ENCODE measurements at places on chromosomes 13 and 19.

GRCh38 chr19:44701228-44701627 lies 2.3 kb downstream of the CEACAM16 start:
- DNase-seq: no peak

DNA sequence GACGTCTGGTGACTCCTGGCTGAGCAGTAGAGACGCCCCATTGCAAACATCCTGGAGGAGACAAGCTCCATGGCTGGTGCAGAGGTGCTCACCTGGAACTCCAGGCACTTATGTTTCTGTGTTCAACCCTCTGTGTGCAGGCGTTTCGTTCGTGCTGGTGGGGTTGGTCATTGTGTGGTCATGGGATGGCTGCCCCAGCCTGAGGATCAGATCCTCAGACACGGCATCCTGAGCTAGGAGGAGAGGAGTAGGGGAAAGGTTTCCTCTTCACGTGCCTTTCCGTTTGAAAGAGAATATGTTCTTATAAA lies 87.8 kb downstream of the SIPA1L3 start:
- no peak for DNase-seq

GRCh38 chr19:29287061-29287460 lies 74.1 kb upstream of the UQCRFS1 start:
- DNase-seq: no peak

GRCh38 chr13:113405481-113406300 lies 41.8 kb upstream of the GRTP1 start:
- no peak for DNase-seq

GRCh38 chr13:110985541-110985940 lies 70.7 kb upstream of the ANKRD10 start:
- DNase-seq: no peak

DNA sequence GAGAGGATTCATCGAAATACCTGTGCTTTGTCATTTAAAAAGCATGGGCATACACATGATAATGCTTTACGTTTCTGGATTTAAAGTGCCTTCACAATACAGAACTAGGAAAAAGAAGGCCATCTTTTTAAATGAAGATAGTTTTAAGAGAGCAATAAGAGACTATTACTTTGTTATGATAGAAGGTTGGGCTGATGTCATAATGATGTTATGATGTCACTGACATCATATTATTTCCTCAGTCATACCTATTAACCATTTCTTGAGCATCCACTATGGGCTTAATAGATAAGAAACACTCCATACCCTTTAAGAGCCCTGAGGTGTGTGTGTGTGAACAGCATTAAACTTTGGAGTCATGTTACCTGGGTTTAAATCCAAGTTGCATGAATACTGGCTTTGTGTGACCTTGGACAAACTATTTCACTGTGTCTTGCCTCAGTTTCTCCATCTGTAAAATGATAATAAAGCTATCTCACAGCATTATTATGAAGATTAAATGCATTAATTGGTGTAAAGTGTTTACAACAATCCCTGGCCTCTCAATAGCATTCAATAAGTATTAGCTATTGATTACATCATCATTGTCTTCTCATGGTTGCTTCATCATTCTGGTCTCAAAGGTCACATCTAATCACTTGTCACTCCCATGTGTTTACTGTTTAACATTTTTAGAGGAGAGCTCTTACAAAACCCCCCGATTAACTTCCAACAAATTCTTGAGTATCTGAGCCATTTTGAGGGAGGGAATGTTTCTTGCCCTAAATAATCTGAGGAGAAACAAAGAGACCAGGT lies 11.1 kb downstream of the ZNF181 start:
- no peak for DNase-seq

GRCh38 chr13:27985600-27985999 lies 2.9 kb downstream of the URAD start:
- no peak for DNase-seq

DNA sequence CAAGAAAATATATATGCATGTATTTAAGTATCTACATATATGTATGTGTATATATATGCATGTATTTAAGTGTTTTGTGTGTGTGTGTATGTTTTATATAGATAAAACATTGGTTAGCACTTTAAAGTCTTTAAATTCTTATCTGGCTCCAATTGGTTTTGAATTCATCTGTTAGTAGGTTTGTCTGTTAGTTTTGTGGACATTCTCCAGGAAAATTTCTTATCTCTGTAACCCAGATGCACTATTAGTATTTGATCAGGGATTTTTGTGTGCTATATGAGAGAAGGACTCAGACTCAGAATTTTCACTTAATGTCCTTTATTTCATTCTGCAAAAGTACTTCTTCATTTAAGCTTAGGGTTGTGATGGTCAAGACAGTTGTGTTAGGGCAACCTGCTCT lies 103.1 kb downstream of the ITGBL1 start:
- no peak for DNase-seq

GRCh38 chr19:31568724-31569123 lies 219.5 kb upstream of the TSHZ3 start:
- no peak for DNase-seq

DNA sequence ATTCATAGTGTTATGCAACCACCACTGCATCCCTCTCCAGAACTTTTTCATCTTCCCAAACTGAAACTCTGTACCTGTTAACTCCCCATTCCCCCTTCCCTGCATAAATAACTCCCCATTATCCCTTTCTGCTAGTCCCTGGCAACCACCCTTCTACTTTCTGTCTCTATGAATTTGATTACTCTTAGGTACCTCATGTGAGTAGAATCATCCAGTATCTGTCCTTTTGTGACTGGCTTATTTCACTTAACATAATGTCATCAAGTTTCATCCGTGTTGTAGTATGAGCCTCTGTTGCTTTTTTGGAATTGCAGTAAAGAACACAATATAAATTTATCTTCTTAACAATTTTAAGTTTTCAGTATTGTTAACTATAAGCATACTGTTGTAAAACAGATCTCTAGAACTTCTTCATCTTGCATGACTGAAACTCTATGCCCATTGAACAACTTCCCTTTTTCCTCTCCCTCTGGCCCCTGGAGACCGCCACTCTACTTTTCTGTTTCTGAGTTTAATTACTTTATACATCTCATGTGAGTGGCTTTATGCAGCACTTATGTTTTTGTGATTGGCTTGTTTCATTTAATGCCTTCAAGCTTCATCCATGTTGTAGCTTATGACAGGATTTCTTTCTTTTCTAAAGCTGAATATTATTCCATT lies 87.3 kb upstream of the ABCC4 start:
- no peak for DNase-seq

DNA sequence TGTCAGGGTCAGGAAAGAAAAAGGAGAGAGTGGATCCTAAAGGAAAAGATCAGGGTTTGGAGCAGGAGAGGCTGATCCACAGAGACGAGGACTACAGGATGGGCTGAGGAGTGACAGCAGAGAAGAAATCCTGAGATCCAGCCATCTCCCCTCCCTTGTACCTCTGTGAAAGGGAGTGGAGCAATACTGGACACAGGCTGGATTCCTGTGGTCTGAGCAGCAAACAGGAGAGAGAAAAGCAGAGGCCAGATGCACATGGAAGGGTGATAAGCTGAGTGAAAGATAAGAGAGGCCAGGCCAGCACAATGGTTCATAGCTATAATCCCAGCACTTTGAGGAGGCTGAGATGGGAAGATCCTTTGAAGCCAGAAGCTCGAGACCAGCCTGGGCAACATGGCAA lies 472.1 kb upstream of the TSHZ3 start:
- DNase-seq: no peak

DNA sequence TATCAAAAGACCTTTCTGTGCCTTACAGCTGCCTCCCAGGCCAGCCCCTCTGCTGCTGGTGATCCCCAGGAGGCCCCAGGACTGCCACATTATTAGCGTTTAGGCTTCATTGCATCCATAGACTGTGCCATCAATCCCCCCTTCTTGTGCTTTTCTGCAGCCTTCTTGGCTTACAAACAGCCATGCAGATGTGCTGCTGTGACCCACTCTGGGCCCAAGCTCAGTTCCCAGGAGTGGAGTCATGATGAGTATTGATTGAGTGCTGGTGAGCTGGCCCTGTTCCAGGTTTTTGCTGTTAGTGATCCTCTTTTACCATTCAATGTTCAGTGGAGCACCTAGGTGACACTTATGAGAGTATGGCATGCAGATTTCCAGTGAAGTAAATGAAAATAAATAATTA lies 59.9 kb upstream of the SLAIN1 start:
- no peak for DNase-seq

- DNase-seq: no peak
These were observed 66.5 kb upstream of the STARD13 start for GRCh38 chr13:33352041-33352440.

DNA sequence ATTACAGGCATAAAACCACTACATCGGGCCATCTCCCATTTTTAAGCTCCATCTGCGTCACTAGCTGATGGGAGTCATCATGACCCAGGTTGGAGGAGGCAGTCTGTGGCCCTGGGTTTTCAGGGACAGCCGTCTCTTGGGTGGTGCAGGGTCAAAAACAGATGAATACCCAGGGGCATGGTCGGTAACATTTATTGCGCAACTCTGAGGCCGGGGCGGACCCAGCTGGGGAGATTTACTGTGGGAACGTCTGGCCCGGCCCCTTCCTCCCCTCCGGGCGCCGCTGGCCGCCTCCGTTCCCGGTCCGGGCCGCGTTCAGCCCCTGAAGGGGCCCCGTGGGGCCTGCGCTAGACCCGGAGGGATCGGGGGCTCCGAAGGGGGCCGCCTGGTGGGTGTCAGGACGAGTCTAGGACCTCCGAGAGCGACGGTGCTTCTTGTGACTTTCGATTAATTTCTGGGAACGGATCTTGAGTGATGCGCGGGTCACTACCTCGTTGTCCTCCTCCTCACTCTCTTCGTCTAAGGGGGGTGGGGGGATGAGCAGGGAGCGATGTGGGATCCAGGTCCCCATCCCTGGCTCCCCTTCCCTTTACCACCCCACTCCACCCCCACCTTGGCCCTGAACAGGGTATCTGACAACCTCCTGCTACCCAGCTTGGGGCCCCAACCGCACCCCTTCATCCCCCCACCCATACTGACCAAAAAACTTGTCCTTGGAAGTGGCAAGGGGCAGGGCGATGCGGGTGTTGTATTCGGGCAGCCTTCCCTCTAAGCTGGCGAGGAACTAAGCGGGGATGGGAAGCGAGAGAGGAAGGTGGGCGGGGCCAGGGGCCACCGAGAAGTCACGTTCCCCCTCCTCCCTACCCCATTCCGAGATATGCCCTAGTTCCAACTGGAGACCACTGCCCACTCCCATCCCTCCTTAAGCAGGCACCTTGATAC lies 1.6 kb upstream of the RGL3 start:
- no peak for DNase-seq

GRCh38 chr19:49120868-49121267 lies 1.5 kb downstream of the PPFIA3 start:
- DNase-seq: no peak

DNA sequence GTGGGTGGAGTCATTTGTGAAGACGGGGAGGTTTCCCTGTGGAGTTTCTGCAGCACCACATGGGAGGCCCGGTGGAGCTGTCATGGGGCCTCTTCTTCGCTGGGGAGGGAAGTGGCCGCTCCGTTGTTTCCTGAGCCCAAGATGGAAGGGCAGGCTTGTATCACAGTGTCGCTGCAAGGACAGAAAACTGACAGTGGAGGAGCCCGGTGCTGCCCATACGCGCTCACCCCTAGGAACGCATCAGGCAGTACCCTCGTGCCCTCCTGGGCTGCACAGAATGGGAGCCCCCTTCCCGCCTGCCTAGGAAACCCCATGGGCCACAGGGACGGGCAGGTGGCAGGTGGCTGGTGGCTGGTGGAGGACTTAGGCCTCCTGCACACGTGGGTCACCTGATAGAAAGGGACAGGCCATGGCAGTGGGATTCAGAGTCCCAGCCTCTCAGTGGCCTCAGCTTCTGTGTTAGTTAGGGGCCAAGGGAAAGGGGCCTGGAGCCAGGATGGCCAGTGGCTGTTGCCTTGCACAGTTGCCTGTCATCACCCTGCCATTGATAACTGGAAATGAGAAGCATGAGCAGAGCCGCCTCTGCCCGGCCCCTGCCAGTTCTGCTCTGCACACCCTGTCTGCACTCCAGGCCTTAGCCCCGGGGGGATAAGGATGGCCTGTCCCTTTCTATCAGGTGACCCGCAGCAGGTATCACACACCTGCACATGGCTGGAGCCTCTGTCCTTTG lies 7.6 kb downstream of the COL4A2 start:
- DNase-seq: no peak

- no peak for DNase-seq
These were observed 1779.6 kb upstream of the PRR20A start for GRCh38 chr13:55361141-55361540.

DNA sequence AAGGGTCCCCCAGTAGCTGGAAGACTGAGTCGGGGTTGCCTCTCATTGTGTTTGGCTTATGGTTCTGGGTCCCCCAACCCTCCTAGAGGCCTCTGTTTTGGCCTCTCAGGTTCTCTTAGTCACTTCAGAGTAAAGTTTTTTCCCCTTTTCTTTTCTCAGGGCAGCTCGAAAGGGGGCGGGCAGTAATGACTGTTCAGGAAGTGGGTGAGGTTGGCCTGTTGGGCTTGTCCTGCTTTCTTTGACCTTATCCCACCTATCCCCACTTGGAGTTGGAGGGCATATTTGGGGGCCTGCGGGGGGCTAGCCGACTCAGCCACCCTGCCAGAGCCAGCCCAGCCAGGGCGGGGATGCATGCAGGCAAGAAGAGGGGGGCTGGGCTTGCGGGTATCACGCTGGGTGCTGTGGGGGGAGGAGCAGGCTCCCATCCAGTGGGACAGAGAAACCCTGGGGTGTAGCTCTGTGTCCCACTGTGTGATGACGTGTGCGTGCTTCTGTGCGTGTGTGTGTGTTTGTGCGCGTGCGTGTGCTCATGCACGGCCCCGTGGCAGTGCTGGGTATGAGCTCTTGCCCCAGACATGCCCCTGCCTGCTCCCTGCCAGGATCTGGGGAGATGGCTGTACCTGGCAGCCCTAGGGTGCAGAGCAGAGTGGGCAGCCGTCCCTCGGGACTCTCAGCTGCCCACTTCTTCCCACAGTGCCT lies 1.4 kb downstream of the CIC start:
- peak; percentile 68 for DNase-seq

GRCh38 chr13:49791315-49791710 lies 1.2 kb downstream of the KPNA3 start:
- DNase-seq: no peak

- no peak for DNase-seq
These were observed 259.5 kb downstream of the ITGBL1 start for GRCh38 chr13:101712026-101712348.

DNA sequence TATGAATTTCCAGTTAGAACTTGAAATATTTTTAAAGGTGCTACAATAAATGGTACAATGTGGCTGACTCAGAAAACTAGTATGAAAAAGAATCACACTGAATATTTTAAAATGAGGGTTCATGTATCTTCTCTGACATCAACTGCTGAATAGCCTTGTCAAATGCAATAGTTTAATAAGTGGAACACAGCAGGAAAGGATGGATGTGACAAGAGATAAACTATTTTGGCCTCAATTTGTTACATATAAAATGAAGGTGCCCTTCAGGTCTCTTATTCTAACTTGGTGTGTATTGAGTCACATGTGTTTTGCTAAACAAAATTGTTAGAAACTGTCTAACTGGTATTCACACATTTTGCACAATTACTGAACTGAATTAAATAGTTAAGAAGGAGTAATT lies 1018.4 kb upstream of the PCDH20 start:
- no peak for DNase-seq
